ENCODE measurements at places on chromosomes 16 and 17.

- DNase-seq, result no peak
These were observed 22.3 kb upstream of the PABPN1L start for GRCh38 chr16:88888461-88889387.

DNA sequence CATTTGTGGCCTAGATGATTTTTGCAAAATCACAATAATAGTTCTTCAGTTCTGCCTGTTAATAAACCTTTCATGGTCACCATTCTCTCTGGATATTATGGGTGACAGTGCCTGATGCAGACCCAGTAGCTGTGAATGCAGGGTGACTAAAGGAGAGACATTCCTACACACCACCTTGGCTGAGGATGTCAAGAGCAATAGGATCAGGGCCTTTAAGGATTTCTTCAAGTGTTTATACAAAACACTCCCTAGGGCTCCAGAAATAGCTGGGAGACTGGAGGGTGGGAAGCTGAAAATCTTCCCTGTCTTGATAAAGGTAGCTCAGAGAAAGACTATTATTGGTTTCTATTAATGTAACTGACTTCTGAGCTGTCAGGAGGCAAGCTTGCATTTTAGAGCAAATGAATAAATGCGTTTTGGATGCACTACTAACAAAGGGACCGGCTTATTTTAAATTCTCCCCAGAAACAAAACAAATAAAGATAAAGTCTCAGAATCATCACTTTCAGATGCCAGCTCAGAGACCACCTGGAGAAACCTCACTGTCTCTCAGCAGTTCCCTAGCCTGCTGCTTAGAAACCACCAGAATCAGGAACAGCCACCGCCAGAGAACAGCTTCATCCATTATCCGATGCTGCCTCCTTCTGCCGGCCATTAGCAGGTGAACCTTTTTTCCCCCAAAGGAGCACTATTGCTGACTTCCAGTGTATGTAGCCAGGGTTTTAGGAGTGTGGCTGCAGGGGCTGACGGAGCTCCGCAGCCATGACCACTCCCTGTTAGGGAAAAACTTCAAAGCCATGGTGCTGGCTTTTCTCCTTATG lies 171.4 kb upstream of the DYNLRB2 start:
- no peak for DNase-seq

DNA sequence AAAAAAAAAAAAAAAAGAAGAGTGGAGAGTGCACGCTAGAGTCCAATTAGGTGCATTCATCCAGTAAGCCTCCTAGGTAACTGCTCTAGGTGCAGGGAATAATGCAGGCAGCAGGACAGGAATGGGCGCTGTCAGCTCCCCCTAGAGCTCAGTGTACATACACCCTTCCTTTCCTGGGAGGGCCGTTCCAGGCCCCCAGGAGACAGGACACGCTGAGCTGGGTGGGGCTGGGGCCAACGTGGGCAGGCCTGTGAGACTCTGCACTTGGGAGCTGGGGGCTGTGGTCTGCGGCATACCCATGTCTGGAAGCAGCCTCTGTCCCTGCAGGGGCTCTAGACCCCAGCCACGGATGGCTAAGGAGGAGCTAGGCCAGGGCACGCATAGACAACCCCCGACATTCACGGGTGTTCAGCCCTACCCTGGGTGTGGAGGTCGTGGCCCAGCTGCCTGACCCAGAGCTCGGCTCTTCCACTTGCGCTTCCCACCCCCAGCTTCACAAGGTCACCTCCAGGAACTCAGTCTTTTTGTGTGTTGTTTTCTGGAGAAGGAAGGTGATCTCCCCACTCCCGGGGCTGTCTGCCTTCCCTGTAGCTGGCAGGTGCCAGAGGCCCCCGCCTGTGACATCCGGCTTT lies 1.0 kb upstream of the ANTKMT start:
- DNase-seq, result no peak

- no peak for DNase-seq
These were observed 2.8 kb downstream of the MAPK8IP3 start for GRCh38 chr16:1708768-1709180.

- DNase-seq, result no peak
These were observed 18.1 kb downstream of the PIPOX start for GRCh38 chr17:29061036-29061435.

DNA sequence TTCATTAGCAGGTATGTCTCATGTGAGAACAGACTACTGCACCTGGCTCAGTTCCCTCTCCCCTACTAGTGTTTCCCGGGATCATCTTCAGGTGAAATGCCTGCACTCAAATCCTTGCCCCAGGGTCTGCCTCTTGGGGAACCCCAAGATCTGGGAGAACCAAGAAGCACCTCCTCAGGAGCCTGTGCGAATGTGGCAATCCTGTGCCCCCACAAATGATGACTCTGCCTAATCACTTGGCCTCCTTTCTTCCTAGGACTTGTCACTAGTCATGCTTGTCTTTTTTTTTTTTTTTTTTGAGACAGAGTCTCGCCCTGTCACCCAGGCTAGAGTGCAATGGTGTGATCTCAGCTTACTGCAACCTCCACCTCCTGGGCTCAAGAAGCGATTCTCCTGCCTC lies 21.7 kb downstream of the ADAD2 start:
- no peak for DNase-seq

GRCh38 chr17:80223142-80223815 lies 3.1 kb downstream of the SLC26A11 start:
- no peak for DNase-seq

DNA sequence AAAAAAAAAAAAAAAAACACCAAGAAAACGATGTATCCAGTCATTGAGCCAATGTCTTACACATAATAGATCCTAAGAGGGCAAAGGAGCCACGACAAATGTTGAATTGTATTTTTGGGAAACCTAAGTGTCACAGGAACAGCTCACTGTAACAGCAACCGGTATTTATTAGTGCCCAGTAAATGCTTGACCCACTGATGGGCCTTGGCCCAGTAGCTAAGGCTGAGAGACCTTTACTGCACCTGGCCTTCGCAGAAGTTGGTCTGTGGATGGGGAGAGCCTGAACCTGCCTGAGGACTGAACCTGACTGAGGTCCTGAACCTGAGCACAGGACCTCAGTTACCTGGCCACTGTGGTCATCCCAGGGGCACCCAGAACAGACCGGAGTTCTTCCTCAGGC lies 65.0 kb upstream of the TBX2 start:
- no peak for DNase-seq

GRCh38 chr16:11794996-11795886 lies 1.8 kb downstream of the ZC3H7A start:
- DNase-seq, result no peak

- no peak for DNase-seq
These were observed 49.2 kb downstream of the PDPK1 start for GRCh38 chr16:2586901-2587480.

GRCh38 chr16:1125471-1125870 lies 27.4 kb upstream of the CACNA1H start:
- DNase-seq, result no peak

DNA sequence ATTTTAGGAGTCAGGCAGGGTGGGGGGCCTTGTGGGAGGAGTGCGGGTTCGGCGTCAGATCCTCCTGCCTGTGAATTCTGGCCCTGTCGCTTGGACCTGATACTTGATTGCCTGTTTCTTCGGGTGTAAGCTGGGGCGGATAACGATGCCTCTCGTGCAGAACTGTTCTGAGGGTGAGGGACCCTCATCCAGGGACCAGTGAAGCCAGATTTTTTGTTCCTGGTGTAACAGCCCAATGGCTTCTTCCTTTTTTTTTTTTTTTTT lies 1.3 kb downstream of the TBCD start:
- DNase-seq, result no peak

GRCh38 chr17:31568539-31568938 lies 177.1 kb downstream of the RAB11FIP4 start:
- no peak for DNase-seq

GRCh38 chr17:75498726-75499213 lies 16.6 kb downstream of the CASKIN2 start:
- DNase-seq, result no peak

DNA sequence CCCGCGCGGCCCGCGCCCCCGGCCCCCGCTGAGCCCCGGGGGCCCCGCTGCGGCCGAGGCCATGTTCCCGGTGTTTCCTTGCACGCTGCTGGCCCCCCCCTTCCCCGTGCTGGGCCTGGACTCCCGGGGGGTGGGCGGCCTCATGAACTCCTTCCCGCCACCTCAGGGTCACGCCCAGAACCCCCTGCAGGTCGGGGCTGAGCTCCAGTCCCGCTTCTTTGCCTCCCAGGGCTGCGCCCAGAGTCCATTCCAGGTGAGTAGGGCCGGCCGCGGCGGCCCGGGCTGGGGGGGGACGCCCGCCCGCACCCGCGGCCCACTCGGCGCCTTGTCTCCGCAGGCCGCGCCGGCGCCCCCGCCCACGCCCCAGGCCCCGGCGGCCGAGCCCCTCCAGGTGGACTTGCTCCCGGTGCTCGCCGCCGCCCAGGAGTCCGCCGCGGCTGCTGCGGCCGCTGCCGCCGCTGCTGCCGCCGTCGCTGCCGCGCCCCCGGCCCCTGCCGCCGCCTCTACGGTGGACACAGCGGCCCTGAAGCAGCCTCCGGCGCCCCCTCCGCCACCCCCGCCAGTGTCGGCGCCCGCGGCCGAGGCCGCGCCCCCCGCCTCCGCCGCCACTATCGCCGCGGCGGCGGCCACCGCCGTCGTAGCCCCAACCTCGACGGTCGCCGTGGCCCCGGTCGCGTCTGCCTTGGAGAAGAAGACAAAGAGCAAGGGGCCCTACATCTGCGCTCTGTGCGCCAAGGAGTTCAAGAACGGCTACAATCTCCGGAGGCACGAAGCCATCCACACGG lies 504 bp downstream of the MAZ start:
- DNase-seq, result peak; percentile 58

DNA sequence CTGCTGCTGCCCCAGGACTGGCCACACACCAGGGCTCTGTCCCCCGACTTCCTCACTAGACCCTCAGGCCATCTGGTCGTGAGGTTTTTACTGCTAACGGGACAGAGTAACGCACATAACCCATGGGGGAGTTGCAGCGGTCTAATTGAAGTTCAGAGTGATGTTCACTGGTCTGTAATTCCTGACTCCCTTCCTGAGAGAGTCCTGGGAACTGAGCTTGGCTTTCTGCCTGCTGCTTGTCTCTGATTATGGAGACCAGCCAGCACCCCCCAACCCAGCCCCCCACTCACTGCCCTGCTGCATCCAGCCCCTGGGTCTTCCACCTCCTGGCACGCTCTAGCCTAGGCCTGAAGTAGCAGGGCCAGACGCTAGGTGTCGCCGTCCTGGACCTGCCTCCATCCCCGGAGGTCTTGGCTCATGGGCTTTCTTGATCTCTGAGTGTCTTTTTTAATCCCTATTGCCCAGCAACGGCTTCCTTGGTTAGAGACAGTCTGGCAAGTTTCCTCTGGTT lies 192.9 kb downstream of the CCDC182 start:
- peak; percentile 41 for DNase-seq

- DNase-seq, result no peak
These were observed 2.3 kb downstream of the DNASE1 start for GRCh38 chr16:3656491-3657468.

DNA sequence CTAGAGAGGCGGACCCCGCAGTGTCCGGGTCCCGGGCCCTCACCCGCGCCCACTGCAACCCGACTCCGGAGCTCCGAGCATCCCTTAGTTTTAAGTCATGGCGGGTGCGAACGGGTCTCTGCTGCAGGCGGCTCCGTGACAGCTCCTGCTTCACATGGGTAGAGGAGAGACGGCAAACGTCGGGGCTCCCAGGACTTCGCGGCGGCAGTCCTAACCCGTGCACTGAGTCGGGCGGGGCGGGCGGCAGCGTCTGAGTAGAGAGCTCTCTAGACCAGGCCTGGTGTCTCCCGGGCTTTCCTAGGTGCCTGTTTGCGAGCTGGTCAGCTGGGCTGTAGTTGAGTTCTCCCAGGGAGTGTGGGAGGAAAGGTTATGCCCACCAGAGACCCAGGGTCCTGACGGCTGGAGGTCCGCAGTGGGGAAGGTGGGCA lies 345 bp downstream of the TSC2 start:
- no peak for DNase-seq

DNA sequence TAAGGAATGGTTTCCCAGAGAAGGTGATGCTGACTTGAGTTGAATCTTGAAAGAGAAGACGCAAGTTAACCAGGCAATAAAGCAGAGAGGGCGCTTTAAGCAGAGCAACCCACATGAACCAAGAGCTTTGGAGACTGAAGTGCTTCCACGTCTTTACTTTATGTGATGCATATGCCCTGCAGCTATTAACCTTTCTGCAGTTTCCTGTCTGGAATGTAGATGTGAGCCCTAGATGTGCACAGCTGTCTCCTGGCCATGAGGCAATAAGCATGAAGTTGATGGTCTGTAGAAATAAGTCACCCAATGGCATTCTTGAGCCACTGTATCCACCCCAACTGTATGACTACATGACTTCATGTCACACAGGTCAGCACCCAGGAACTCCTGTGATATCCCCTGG lies 5.7 kb upstream of the CHST4 start:
- no peak for DNase-seq

GRCh38 chr17:75012346-75013091 lies at the start of gene MRPL58:
MRPL58 (plus strand) TSS chr17:75012670; CDS start chr17:75012687, 17 bp downstream.
- peak; percentile 85 for DNase-seq

DNA sequence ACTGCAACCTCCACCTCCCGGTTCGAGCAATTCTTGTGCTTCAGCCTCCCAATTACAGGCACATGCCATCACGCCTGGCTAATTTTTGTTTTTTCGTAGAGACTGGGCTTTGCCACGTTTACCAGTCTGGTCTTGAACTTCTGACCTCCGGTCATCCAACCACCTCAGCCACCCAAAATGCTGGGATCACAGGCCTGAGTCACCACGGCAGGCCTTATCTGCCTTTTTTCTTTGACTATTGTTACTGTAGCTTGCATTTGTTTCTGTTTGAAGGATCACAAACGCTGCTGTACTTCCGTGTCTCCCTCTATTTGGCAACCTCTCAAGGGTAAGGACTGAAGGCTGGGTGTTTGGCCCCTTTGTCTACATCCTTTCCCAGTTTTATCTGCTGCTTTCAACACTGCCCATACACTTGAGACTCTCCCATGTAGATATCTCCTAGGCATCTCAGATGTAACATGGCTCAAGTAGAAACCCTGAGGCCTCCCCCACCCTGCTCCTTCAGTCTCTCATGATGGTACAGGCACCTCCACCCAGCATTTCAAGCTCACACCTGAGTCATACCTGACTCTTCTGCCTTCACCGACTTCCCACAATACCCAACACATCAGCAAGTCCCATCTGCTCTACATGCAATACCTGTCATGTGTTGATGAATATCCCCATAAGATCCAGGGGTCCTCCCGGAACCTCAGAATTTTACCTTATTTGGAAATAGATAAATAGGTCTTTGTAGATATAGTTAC lies 219.0 kb downstream of the CPPED1 start:
- DNase-seq, result no peak

GRCh38 chr17:62617894-62618472 lies 9.5 kb upstream of the MRC2 start:
- DNase-seq, result no peak

Data from stimulated activated naive B cell treated with anti-CD40 and anti-IgM and Interleukin-4, amounts not matched to agents 10 μg/mL and 1 μg/mL and 100 μg/mL, for 72 hours (primary cell).